Peyer's patch (tissue), 4 donors: ENCODE measurements at places on chromosomes 6 and 20. TPM values are rescaled to one million over a fixed set of nuclear protein-coding genes. Genes with fewer than 3 reads are reported as not detected.

ROS1 gene
- total RNA-seq, result 0.94 TPM

DNA sequence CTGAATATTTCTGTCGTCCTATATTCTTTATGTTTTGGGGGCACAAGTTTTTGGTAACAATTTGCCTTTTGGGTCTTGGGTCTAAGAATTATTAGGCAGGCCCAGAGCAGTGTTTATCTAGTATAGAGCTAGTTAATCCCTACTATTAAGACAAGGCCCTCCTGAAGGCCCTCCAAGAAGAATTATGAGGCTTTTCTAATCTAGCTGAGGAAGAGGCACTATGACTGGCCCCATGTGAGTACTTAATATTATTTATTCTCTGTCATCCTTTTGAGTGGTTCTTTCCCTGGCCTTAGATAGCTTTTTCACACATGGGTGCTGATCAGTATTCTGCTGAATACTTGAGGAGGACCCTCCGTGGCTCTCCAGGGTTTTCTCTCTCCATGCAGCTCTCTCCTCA lies 25.1 kb downstream of the CHMP4B start:
- H3K27me3 ChIP-seq, result no peaks in the 10 kb centered on the region
- H3K4me3 ChIP-seq, result no peak overlapping the region
- no peaks in the 10 kb centered on the region for H3K4me1 ChIP-seq
- H3K27ac ChIP-seq, result peak overlapping the region; percentile 82
- no peak for DNase-seq

- H3K4me1 ChIP-seq, result no peaks in the 10 kb centered on the region
- H3K27ac ChIP-seq, result no peak overlapping the region
- H3K36me3 ChIP-seq, result no peaks in the 10 kb centered on the region
- H3K4me3 ChIP-seq, result no peak overlapping the region
- no peaks in the 10 kb centered on the region for H3K27me3 ChIP-seq
Observed at GRCh38 chr20:955111-955510, 39.0 kb upstream of the ANGPT4 start.

GRCh38 chr6:100461917-100462705 lies 2.6 kb downstream of the SIM1 start:
- no peak for DNase-seq
- no peak overlapping the region for H3K27ac ChIP-seq
- H3K4me3 ChIP-seq, result no peak overlapping the region

GRCh38 chr6:81933608-81934051 lies 181.1 kb upstream of the TENT5A start:
- H3K27me3 ChIP-seq, result no peaks in the 10 kb centered on the region
- H3K4me3 ChIP-seq, result no peak overlapping the region
- no peaks in the 10 kb centered on the region for H3K4me1 ChIP-seq
- no peaks in the 10 kb centered on the region for H3K36me3 ChIP-seq
- DNase-seq, result no peak
